ENCODE measurements at places on chromosomes 1 and 21. TPM values are rescaled to one million over a fixed set of nuclear protein-coding genes. Genes with fewer than 3 reads are reported as not detected.

Gene TRABD2B
- total RNA-seq = 0.30 TPM

Gene BCAN
- total RNA-seq = 0.08 TPM

Gene RIPPLY3
- 0.56 TPM for total RNA-seq

Gene OR2T11
- not detected for total RNA-seq

Gene KLF17
- 0.43 TPM for total RNA-seq

Gene CHI3L1
- total RNA-seq = not detected

Gene SLC50A1
- total RNA-seq = 34.4 TPM

Gene STRIP1
- 12.9 TPM for total RNA-seq

Gene ETV3L
- not detected for total RNA-seq

Gene RGS7
- total RNA-seq = 0.07 TPM

Gene FABP3
- total RNA-seq = not detected

Gene PAQR6
- total RNA-seq = 3.3 TPM

Gene CFAP45
- 0.51 TPM for total RNA-seq

Gene CLK2
- total RNA-seq = 25.7 TPM

Gene HTR1D
- total RNA-seq = 12.2 TPM

Gene PRKCZ
- total RNA-seq = 9.8 TPM

Gene NSL1
- total RNA-seq = 29.2 TPM

Gene GJB5
- total RNA-seq = 0.13 TPM

Gene PADI4
- total RNA-seq = not detected

Gene TEX38
- total RNA-seq = not detected

Gene FAM131C
- 16.5 TPM for total RNA-seq

Gene OR2M4
- not detected for total RNA-seq

Gene FMO2
- not detected for total RNA-seq

Gene LRRC38
- not detected for total RNA-seq

Gene RGS8
- total RNA-seq = not detected

Gene LCE2D
- total RNA-seq = not detected

Gene SPRR1B
- not detected for total RNA-seq

Gene WNT3A
- 0.02 TPM for total RNA-seq

Gene DNALI1
- total RNA-seq = not detected

Gene TADA1
- total RNA-seq = 12.0 TPM

Gene CR1L
- total RNA-seq = not detected

Gene CD160
- 0.10 TPM for total RNA-seq

Gene RXFP4
- total RNA-seq = not detected

Gene AMY1C
- total RNA-seq = not detected

Gene KCNN3
- 0.05 TPM for total RNA-seq

Gene HPCAL4
- total RNA-seq = 0.24 TPM

Gene AIRE
- not detected for total RNA-seq

Gene ZC3H11A
- total RNA-seq = 45.0 TPM

Gene OR10Z1
- not detected for total RNA-seq

Gene CD53
- not detected for total RNA-seq

Gene C1orf115
- total RNA-seq = 5.8 TPM

Gene MAEL
- not detected for total RNA-seq

Gene LAX1
- not detected for total RNA-seq

Gene CRP
- total RNA-seq = not detected

Gene KCNA2
- 0.01 TPM for total RNA-seq

Gene CNR2
- total RNA-seq = not detected

Gene ORC1
- total RNA-seq = 18.1 TPM

Gene SAMD13
- total RNA-seq = 0.61 TPM

Gene SLC25A34
- total RNA-seq = 0.35 TPM

Gene DMRTA2
- total RNA-seq = 0.13 TPM

Data from A549 treated with CpdA at 1 μM for 4 hours (cell line).